ENCODE measurements at places on chromosomes 11 and 22. TPM values are rescaled to one million over a fixed set of nuclear protein-coding genes. Genes with fewer than 3 reads are reported as not detected.

DNA sequence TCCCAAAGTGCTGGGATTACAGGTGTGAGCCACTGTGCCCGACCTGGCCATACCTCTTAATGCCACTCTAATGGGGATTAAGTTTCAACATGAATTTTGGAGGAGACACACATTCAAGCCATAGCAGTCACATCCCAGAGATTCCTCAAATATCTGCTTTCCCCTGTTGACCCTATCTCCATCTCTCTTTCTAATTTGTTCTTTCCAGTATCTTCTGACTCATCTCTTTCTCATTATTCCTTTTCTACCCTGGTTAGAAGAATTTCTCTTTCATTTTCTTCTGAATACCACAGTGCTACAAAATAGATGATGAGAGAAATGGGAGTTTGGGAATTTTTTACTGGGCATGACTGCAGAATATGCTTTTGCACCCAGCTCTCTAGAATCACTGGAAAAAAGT lies 5.1 kb downstream of the OR10V1 start:
- DNase-seq = no peak

GRCh38 chr22:35633520-35633919 lies 14.7 kb upstream of the APOL6 start:
- DNase-seq = peak; percentile 25

ADM2 gene
- total RNA-seq = not detected

MGAT3 gene
- total RNA-seq = 1.1 TPM

HIPK3 gene
- total RNA-seq = 277 TPM

DNA sequence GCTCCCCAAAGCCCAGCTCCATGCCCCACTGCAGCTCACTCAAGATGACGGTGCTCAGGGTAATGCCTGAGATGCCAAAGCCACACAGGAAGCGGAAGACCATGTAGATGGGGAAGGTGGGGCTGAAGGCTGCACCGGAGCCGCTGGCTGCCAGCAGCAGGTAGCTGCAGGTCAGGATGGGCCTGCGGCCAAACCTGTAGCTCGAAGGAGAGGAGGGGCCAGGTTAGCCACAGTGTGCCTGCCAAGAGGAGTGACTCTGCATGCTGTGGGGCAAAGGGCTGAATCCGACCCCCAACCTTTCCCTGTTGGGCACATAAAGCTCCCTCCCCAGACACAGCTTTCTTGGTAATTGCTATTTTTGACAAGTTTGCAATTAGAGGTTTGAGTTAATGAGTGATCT lies 14.9 kb upstream of the SLC22A6 start:
- DNase-seq = no peak

DNA sequence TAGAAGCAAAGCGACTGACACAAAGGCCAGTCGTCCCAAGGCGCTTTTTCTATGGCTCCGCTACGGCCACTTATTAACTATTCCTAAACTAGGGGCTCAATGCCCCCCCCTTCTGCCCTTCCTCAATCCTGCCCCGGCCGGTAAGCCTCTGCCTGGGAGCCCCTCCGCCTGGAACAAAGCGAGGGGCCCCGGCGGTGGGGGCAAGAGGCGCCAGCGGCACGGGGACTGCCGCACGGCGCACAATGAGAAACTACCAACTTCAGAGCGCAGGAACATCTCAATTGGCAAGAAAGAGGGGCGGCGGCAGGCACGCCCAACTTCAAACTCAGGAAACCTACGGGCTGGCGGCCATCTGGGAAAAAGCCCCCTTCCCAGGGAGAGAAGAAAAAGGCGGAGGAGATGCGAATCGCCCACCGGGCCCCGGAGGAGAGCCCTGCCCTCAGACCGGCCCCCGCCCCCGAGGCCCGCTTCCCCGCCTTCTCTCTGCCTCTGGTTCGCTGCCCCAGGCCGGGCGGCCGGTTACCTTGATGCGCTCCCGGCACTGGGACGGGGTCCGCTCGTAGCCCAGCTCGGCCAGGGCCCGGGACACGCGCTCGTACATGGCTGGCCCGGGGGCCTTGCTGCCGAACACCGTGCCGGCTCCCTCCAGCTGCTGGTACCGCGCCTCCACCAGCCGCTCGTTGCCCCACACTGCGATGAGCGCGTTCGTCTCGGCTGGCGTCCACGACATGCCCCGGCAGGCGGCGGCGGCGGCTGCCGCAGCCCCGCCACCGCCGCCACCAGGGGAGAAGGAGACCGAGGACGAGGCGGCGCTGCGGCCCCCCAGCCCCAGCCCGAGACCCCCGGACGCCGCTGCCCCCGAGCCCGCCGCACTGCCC lies 619 bp downstream of the MSANTD2 start:
- DNase-seq = peak; percentile 72

- DNase-seq = no peak
Observed at GRCh38 chr11:69153661-69154060, 2.1 kb upstream of the SMIM38 start.

BARX2 gene
- total RNA-seq = not detected

Data from sigmoid colon (tissue), 7 donors.